Spleen (tissue), 13 donors: ENCODE measurements at places on chromosomes 7 and 10. TPM values are rescaled to one million over a fixed set of nuclear protein-coding genes. Genes with fewer than 3 reads are reported as not detected.

- no peak for DNase-seq
- no peaks in the 10 kb centered on the region for H3K4me1 ChIP-seq
Measured at GRCh38 chr10:56662765-56663447, 301.8 kb upstream of the ZWINT start.

GRCh38 chr10:15196021-15196834 lies 27.7 kb upstream of the NMT2 start:
- peaks cover 13% of the 10 kb centered on the region for H3K4me1 ChIP-seq
- H3K36me3 ChIP-seq = no peaks in the 10 kb centered on the region
- H3K27me3 ChIP-seq = no peaks in the 10 kb centered on the region
- no peak overlapping the region for H3K27ac ChIP-seq
- DNase-seq = no peak

DNA sequence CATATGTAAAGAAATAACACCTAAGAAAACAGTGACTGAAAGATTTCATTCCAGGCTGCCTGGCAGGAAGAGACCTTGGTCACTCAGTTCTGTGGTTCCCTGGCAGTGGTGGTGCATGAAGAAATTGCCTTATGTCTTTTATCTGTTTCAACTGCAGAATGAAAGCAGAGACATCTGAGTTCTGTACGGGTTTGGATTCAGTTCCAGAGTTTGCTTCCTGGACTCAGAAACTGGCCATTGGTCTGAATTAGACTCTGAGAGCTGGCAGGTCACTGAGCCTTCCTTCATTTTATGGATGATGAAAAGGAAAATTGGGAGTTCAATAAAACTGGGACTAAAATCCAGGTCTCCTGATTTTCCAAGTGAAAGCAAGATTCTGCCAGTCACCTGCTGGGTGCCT lies 428.9 kb upstream of the AUTS2 start:
- no peak for DNase-seq
- no peaks in the 10 kb centered on the region for H3K4me1 ChIP-seq
- H3K27ac ChIP-seq = no peak overlapping the region
- H3K4me3 ChIP-seq = no peak overlapping the region
- no peaks in the 10 kb centered on the region for H3K27me3 ChIP-seq

- H3K27ac ChIP-seq = no peak overlapping the region
- H3K36me3 ChIP-seq = no peaks in the 10 kb centered on the region
- no peak overlapping the region for H3K4me3 ChIP-seq
- H3K4me1 ChIP-seq = no peaks in the 10 kb centered on the region
- no peaks in the 10 kb centered on the region for H3K27me3 ChIP-seq
Measured at GRCh38 chr10:25263931-25264330, 89.1 kb downstream of the GPR158 start.

- H3K36me3 ChIP-seq = no peaks in the 10 kb centered on the region
- no peak overlapping the region for H3K4me3 ChIP-seq
- no peak for DNase-seq
- no peaks in the 10 kb centered on the region for H3K27me3 ChIP-seq
- no peak overlapping the region for H3K27ac ChIP-seq
Measured at GRCh38 chr7:55271069-55271626, 94.0 kb upstream of the LANCL2 start.

DNA sequence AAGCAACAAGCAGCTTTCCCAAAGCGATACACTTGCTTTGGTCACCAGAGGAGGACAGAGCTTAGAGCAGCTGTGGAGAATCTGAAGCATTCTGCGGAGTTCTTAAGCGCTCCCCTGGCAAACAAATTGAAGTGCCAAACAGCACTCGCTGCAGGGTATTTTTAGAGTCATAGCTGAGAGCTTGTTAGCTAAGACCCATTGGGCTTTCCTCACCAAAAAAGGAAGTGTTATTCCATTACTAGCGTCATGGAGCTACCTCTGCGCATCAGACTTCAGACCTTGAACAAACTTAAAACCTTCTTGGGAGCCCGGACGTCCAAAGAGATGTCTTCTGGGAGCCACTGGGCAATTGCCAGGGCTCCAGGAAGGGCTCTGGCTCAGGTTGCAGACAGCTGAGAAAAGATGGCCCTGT lies 23.2 kb upstream of the BMPR1A start:
- DNase-seq = no peak
- H3K36me3 ChIP-seq = no peaks in the 10 kb centered on the region
- no peak overlapping the region for H3K4me3 ChIP-seq

- DNase-seq = no peak
- H3K4me1 ChIP-seq = no peaks in the 10 kb centered on the region
- H3K27me3 ChIP-seq = peaks cover 8% of the 10 kb centered on the region
- H3K36me3 ChIP-seq = no peaks in the 10 kb centered on the region
- no peak overlapping the region for H3K4me3 ChIP-seq
Measured at GRCh38 chr10:89793649-89794254, 92.4 kb downstream of the KIF20B start.

DNA sequence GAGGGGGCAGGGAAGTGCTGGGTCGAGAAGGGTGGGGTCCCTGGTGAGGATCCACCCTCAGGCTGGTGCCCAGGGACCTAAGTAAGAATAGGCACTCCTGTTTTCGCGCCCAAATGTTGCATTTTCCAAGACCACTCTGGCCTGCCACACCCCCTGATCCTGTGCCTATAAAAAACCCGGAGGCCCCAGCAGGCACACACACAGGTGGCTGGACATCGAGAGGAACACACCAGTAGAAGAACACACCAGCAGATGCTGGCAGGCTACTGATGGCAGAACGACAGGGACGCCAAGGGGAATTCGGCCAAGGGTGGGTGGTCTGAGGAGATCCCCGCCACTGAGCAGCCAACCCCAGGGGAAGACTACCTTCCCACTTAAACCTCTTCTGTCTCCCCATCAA lies 633.9 kb upstream of the POT1 start:
- H3K4me1 ChIP-seq = no peaks in the 10 kb centered on the region
- no peaks in the 10 kb centered on the region for H3K36me3 ChIP-seq
- H3K27ac ChIP-seq = no peak overlapping the region
- DNase-seq = peak; percentile 53

- H3K36me3 ChIP-seq = no peaks in the 10 kb centered on the region
- H3K27ac ChIP-seq = peak overlapping the region; percentile 68
- no peaks in the 10 kb centered on the region for H3K27me3 ChIP-seq
- peaks cover 100% of the 10 kb centered on the region for H3K4me1 ChIP-seq
- no peak overlapping the region for H3K4me3 ChIP-seq
- peak; percentile 89 for DNase-seq
Measured at GRCh38 chr10:79146611-79147130, 77.9 kb downstream of the ZMIZ1 start.

DNA sequence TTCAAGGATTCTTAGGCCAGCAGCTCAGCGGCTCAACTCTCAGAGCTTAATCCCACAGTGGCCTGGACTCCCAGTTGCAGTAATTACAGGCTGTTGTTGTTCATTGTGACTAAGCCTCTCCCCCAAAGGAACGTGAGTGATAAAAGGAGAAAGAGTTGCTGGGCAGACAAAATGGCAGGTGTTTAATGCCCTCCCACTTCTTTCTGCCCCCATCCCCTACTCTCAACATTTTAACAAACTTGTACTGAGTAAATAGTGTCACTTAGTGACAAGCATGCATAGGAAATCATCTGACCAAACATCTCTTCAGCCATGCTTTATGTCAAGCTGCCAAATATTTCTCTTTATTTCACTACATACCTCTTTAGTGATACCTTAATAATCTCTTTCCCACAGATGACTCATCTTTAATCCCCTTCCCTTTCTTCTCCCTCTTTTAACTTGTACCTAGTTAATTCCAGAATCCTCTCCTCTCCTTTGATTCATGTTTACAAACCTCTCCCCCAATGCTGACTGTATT lies 12.4 kb upstream of the MTERF1 start:
- no peak overlapping the region for H3K27ac ChIP-seq
- no peak for DNase-seq
- no peaks in the 10 kb centered on the region for H3K36me3 ChIP-seq
- H3K27me3 ChIP-seq = no peaks in the 10 kb centered on the region
- H3K4me1 ChIP-seq = no peaks in the 10 kb centered on the region

DNA sequence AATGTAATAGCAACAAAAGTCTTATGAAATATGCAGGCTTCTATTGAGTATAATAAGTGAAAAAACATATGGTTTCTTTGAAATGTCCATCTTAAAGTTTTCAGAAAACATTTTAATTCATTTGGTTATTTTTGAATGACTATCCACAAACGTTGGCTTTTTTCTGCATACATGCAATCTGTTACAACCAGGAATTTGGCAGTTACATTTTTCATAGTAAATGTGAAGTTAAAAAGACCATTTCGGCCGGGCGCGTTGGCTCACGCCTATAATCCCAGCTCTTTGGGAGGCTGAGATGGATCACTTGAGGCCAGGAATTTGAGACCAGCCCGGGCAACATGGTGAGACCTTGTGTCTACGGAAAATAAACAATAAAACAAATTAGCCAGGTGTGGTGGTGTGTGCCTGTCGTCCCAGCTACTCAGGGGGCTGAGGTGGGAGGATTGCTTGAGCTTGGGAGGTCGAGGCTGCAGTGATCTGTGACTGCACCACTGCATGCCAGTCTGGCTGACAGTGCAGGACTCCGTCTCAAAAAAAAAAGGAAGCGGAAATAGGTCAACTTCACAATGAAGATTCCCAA lies 73.9 kb upstream of the NMT2 start:
- H3K27ac ChIP-seq = no peak overlapping the region
- DNase-seq = no peak
- no peaks in the 10 kb centered on the region for H3K36me3 ChIP-seq

The C7orf57 gene
- not detected for total RNA-seq

The SEPTIN7 gene
- 203 TPM for total RNA-seq

The FAM24B gene
- 6.9 TPM for total RNA-seq

The CC2D2B gene
- 4.7 TPM for total RNA-seq

The CYP17A1 gene
- total RNA-seq = 1.0 TPM

The CDHR3 gene
- 2.3 TPM for total RNA-seq

The PSMC2 gene
- total RNA-seq = 102 TPM
